Fibroblast of the conjunctiva (primary cell): ENCODE measurements at places on chromosomes 3 and 15.

GRCh38 chr15:77417602-77418001, 2.3 kb downstream of the PEAK1 start:
- DNase-seq, result no peak

DNA sequence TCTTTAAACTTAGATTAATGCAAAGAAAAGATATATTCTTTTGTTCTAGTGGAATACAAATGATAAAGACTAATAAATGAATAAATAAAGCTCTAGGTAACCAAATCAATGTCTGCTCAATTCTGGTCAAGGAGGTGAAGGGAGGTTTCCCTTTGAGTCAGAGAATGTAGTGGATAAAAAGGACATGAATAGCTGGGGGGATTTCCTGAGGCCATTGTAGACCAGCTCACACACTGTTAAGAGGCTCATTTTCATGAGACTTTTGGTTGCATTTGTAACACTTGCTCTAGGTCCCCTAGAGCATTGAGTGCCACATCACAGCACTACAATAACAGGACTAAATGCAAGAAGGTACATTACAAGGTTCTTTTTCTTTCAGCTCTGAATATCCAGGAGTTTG, 170.7 kb downstream of the TIGIT start:
- no peak for DNase-seq

DNA sequence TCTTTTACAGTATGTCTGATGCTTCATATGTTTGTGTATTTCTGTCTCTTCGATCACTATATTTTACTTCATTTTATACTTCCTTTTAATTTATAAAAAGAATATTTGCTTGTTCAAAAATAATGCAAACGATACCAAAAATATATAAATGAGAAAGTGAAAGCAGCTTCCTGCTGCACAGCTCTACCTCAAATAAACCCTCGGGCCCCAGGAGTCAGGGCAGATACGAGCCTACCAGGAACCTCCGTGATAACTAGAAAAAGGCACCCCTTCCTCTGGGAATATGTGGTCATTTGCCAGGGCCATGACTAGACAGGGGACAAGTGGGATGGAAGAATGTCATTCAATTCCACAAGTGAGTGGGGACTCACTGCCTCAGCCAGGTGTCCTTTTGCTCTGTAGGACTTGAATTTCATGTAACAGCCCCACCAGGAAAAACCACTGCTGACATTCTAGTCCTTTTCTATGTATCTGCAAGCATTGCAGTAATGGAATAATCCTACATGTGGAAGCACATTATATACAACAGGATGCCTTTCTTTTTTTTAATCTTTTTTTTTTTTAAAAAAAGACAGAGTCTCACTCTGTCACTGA, 133.3 kb downstream of the SUCLG2 start:
- DNase-seq, result no peak

- DNase-seq, result no peak
Observed at GRCh38 chr3:14412831-14413380, 10.5 kb downstream of the SLC6A6 start.

DNA sequence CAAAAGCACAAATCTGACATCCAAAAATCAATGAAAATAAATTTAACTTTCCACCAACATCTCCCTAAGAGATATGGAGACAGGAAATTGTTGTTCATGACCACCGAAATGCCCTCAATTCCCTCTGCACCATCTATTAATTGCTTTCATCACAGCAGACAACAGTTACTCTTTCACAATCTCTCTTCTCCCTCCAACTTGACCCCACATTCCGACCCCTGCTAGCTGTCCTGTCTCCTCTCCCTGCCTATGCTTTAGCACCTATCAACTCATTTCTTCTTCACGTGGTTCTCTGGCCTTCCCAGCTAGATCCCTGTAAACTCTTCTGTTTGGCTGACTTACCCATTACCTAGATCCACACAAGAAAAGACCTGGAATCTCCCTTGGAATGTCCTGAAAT, 173.9 kb upstream of the ADAMTS9 start:
- no peak for DNase-seq

- peak; percentile 65 for DNase-seq
Observed at GRCh38 chr3:129120254-129121004, 1.2 kb downstream of the RAB43 start.

DNA sequence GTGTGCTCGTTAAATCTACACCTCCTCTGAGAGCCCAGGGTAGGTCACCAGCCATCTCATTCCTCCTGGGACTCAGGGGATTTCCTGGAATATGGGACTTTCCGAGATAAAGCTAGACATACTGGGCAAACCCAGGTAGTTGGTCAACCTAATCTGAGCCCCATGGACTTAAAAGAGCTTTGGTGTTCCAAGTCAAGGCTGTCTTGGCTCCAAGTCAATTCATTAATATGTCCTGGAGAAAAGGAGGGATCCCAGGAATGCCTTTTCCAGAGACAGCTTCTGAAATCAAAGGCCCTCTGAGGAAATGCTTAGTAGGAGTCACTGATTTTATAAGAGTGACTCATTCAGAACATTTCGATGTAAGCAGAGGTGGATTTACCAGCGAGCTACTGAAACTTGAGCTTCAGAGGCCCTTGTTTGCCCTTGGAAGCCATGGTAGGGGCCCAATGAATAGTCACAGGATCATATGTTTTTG, 137.3 kb upstream of the UBE2E1 start:
- peak; percentile 70 for DNase-seq

- no peak for DNase-seq
Observed at GRCh38 chr15:72037321-72037720, 80.6 kb downstream of the MYO9A start.

GRCh38 chr3:183988216-183988790, 29.4 kb downstream of the ABCC5 start:
- no peak for DNase-seq

DNA sequence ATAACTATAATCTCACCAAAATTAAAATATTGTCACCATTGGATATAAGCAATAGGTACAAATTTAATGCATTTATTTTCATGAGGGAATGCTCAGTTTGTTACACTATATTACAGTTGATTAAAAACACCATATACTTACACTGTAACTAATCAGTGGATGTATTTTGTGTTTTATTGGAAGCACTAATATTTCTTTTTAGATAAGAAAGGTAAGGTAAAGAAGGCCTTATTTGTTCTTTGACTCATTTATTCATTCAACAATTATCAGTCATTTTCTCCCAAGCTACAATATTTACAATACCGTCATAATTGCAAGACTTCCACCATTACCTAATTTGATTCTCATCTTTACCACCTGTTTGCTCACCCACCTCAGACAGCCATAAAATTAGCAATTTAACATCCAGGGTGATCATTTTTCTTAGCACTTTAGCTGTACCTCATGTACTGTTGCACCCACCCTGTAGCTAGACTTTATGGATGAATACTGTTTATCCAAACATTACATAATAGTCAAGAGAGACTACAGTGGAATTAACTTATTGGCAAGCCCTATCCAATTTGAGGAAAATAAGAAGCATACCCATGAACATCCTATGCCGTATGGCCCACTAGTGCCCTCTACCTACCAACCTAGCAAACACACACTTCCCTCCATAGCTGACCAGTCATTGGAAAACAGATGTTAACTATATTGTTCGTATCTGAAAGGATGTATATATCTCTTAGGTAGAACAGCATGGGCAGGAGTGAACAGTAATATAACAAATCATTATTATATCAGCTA, 229.6 kb downstream of the BBX start:
- DNase-seq, result peak; percentile 31

GRCh38 chr15:75449585-75450306, 1.7 kb downstream of the SIN3A start:
- DNase-seq, result no peak

DNA sequence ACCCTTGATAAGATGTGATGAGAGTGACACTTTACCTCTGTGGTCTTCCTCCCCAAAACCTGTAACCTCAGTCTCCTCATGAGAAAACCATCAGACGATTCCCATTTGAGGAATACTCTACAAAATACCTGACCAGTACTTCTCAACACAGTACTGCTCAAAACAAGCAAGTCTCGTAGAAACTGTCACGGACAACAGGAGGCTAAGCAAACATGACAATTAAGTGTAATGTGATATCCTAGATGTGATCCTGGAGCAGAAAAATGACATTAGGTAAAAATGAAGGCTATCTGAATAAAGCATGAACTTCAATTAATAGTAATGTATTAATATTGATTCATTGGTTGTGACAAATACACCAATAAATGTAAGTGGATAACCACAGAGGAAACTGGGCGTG, 113.6 kb downstream of the CACNA2D3 start:
- no peak for DNase-seq

GRCh38 chr15:52095597-52096262, 16.8 kb downstream of the BCL2L10 start:
- peak; percentile 93 for DNase-seq

- DNase-seq, result no peak
Observed at GRCh38 chr3:192864941-192865340, 52.7 kb downstream of the MB21D2 start.

DNA sequence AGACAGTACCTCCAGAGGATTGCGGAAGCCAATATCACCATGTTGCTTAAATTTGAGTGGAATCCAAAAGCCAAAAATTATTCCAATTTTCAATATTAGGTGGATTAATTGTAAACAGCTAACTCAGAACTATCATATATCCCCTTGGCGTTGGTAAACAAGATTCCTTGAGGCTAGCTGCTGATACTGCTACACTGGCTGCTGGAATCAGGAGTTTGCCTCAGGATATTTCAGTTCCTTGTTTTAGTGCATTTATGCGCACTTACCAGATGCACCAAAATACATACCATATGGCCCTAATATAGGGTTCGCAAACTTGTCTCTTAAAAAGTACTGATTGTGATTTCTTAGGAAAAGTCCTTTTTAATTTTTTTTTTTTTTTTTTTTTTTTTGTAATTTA, 605.2 kb upstream of the NAALADL2 start:
- DNase-seq, result no peak

DNA sequence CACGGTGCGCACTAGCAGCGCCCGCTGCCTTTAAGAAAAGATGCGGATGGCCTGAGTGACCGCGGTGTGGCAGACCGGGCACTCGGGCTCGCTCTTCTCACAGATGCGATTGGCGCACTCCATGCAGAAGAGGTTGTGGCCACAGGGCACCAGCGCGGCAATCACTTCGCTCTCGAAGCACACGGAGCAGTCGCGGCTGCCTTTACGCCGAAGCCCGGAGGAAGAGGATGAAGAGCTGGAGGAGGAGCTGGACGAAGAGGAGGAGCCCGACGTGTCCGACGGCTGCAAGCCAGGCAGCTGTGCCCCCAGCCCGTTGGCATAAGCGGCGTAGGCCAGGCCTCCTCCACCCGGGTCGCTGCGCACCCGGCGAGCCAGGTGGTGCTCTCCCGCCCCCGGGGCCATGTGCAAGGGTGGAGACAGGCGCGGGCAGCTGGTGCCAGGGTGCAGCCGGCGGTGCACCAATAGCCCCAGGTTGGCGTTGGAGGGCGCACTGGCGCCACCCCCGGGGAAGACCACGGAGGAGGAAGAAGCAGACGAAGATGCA, 2.6 kb downstream of the MEX3B start:
- DNase-seq, result no peak

DNA sequence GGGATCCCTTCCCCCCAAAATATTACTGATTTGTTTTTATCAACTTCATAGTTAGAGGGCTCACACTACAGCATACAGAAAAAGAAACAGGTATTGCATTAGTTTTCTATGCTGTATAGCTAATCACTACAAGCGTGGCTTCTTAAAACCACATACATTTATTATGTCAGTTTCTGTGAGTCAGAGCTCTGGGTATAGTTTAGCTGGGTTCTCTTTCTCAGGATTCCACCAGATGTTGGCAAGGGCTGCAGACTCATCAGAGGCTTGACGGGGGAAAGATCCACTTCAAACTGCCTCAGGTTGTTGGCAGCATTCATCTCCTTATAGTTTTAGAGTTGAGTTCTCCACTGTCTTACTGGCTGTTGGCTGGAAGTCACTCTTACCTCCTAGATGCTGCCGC, 328.0 kb downstream of the NLGN1 start:
- no peak for DNase-seq

GRCh38 chr3:108271626-108272025, 24.7 kb upstream of the HHLA2 start:
- DNase-seq, result peak; percentile 4
